GM04503 (cell line): ENCODE measurements at places on chromosomes 1 and 21.

GRCh38 chr1:172717722-172718465, 59.0 kb downstream of the FASLG start:
- DNase-seq, result peak; percentile 39

DNA sequence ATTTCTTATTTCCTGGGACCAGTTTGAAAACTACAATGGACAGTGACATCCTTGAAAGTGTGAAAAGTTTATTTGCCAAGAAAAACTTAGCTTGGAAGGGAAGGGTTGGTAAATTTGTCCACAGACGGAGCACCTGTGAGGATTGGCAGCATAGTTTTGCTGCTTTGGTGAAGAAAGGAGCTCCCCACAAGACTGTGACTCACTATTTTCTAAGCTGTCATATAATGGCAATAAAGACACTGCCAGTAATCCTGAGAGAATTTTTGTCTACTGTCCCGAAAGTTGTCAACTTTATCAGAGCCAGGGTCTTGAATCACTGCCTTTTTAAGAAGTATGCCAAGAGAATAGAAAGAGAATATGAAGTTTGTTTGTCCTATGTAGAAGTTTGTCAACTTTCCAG, 230.8 kb downstream of the NEGR1 start:
- no peak for DNase-seq

GRCh38 chr1:14915356-14916054, 238.0 kb upstream of the TMEM51 start:
- no peak for DNase-seq

DNA sequence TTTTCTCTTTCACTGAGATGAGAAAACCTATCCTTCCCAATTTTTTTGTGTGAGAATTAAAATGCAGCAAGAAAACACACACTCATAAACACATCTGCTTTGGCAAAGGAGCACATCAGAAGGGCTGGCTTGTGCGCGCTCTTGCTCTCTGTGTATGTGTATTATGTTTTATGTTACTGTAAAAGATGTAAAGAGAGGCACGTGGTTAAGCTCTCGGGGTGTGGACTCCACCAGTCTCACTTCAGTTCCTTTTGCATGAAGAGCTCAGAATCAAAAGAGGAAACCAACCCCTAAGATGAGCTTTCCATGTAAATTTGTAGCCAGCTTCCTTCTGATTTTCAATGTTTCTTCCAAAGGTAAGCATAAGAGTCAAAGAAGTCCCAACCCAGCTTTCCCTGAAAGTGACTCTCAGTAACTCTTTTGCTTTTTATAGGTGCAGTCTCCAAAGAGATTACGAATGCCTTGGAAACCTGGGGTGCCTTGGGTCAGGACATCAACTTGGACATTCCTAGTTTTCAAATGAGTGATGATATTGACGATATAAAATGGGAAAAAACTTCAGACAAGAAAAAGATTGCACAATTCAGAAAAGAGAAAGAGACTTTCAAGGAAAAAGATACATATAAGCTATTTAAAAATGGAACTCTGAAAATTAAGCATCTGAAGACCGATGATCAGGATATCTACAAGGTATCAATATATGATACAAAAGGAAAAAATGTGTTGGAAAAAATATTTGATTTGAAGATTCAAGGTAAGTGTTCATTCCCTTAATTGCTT, at the start of gene CD2:
Gene CD2 (plus strand): TSS at position 233 of the 780 bp plus-strand sequence. CDS start 63 bp downstream, at position 296.
- DNase-seq, result no peak

GRCh38 chr1:77361621-77362020, 79.8 kb downstream of the AK5 start:
- no peak for DNase-seq

- no peak for DNase-seq
Observed at GRCh38 chr1:25610822-25611630, 5.6 kb upstream of the MAN1C1 start.

- DNase-seq, result no peak
Observed at GRCh38 chr1:208071435-208072031, 160.6 kb upstream of the CD34 start.

DNA sequence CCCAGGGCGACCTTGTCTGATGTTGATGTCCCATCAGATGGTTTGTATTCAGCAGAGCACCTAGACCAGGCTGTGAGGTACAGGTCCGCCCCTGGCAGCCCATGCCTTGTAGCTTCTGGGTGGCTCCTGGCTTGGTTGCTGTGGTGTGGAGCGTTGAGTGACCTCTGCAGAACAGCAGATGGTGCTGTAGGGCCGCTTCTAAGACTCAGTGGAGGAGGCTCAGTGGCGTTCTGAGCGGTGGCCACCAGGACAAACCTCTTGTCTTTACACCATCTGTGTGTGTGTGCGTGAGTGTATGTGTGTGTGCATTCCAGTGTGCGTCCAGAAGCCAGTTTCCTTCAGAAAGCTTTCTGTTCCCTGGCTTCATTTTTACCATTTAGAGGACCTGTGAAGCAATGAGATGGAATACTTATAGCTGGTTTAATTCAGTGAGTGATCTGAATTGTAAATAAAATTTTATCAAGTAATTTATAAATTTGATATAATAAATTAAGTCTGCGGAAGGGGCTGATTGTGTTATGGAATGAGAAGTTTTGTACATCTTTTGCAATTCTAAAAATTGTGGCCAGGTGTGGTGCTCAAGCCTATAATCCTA, 66.1 kb downstream of the ADARB1 start:
- peak; percentile 61 for DNase-seq

GRCh38 chr1:86151427-86151826, 5.1 kb downstream of the COL24A1 start:
- DNase-seq, result peak; percentile 24

DNA sequence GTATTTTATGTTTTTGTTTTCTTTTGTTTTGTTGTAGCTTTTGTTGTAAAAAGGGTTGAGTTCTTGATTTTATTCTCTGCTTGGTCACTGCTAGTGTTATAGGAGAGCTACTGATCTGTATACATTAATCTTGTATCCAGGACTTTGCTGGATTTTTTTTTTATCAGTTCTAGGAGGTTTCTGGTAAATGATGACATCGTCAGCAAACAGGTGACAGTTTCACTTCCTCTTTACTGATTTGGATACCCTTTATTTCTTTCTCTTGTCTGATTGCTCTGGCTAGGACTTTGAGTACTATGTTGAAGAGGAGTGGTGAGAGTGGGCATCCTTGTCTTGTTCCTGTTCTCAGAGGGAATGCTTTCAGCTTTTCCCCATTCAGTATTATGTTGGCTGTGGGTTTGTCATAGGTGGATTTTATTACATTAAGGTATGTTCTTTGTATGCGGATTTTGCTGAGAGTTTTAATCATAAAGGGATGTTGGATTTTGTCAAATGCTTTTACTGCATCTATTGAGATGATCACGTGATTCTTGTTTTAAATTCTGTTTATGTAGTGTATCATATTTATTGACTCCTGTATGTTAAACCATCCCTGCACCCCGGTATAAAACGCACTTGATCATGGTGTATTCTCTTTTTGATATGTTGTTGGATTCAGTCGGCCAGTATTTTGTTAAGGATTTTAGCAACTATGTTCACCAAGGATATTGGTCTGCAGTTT, 905.7 kb downstream of the LTN1 start:
- no peak for DNase-seq

GRCh38 chr1:21550097-21550496, 40.9 kb downstream of the ALPL start:
- no peak for DNase-seq

GRCh38 chr1:226656201-226656600, 82.9 kb downstream of the ITPKB start:
- DNase-seq, result no peak

GRCh38 chr1:43382027-43382779, 7.4 kb downstream of the MED8 start:
- DNase-seq, result no peak

GRCh38 chr1:203888807-203889251, 27.4 kb downstream of the SNRPE start:
- no peak for DNase-seq

DNA sequence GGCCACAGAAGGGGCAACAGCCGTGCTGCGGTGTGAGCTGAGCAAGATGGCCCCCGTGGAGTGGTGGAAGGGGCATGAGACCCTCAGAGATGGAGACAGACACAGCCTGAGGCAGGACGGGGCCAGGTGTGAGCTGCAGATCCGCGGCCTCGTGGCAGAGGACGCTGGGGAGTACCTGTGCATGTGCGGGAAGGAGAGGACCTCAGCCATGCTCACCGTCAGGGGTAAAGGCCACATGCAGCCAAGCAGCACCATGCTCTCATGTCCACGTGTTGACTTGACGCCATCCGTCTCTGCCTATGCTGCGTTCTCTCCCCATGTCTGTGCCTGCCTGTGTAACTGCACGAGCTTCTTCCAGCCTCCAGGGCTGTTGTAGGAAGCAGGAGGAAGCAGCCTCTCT, 85.5 kb downstream of the OBSCN start:
- no peak for DNase-seq

- DNase-seq, result no peak
Observed at GRCh38 chr1:192543445-192543844, 32.1 kb upstream of the RGS1 start.

DNA sequence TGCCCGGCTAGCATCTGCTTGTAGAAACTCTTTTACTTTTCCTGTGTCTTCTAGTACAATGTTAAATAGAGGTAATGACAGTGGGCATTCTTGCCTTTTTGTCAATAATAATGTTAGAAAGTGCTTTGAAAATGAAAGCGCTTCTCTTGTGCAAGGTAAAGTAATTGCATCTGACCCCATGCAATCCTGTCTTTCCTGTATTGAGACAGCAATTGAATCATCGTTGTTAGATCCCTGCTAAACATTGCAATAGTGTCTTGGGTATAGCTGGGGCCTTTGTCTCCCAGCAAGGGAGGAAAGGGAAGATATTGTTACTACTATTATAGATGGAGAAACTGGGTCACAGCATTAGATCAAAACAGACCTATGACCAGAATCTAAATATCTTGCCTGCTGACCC, 80.9 kb downstream of the TLR5 start:
- no peak for DNase-seq

DNA sequence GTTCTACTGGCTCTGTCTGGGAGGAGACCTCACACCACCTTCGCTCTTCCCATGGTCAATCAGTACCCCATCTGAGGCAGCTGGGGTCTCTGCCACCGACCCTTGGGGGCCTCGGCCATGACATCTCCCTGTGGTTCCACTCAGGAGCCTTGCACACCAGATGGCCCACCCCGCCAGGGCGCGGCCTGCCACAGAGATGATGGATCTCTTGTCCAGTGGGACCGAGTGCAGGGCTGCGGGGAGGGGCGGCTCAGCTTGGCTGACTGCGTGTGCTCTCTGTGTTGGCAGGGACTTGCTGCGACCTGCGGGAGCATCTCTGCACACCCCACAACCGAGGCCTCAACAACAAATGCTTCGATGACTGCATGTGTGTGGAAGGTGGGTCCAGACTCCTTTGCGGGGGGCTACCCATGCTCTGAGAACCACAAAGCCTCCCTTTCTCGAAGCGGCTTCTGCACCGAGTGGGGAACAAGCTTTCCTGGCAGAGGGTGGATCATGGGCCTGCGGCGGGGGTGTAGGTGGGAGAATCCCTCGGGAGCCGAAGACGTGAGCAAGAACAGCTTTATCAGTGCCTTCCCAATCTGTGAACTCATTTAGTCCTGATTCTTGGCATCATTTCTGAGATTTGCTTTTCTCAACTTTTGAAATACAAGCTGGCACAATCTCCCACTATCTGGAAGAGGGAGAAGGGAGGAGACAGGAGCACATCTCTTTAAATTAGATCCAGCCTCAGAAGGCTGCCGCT, 20.9 kb upstream of the AGTRAP start:
- no peak for DNase-seq

DNA sequence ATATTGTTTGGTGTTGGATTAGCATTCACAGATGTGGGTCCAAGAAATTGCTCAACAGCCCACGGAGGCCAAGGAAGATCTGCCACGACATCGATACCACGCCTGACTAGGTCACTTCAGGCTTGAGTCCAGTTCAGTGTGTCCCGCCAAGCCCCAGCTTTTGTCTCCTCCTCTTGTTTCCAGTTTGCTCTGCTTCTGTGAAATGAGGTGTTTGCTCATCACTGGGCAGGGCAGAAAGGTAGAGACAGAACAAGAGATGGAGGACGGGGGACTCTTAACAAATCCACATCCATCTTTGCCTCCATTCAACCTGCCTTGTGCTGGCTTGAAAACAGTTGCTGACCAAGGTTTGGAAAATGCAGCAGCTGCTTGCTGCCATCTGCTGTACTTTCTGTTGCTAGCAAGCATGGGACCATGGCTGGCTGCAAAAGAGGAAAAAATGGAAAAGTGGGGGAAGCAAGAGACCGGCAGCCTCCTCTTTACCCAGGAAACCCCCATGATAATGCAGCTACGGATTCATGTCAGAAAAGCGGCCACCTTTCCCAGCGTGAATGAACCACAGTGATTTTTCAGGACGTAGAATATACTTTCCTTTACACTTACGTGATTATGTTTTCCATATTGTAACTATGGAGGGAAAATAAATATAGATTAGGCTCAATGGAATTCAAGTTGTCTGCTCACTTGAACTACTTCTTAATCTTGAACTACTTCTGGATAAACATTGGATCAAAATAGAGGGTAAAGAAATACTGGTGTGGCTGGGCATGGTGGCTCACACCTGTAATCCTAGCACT, 80.2 kb upstream of the GREM2 start:
- DNase-seq, result no peak

DNA sequence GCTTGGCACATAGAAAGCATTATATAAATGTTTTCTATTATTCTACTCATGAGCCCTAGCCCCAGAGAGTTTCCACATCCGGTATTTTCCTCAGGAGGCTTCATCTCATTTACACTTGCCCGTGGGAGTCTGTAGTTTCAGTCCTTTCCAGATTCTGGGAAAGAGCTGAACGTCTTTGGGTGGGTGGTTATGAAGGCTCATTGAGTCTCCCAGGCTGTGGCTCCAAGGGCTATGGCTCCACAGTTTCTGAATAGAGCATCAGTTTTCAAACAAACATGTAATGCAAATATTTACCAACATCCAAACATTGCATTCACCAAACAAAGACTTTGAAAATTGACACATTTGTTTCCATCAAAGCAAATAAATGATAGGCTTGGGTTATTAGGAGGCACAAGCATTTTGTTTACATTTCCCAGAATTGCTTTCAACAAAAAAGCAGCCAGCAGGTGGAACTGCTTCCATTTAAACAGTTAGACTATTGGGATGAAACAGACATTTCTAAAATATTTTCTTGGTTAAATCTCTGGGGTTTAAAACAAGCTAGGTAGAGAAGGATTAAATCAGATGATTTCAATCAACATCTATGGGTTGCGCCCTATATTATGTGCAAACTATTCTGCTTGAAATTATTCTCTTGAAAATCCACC, 1.3 kb upstream of the LEMD1 start:
- DNase-seq, result no peak

- DNase-seq, result no peak
Observed at GRCh38 chr21:34939673-34940331, 109.3 kb downstream of the RUNX1 start.

DNA sequence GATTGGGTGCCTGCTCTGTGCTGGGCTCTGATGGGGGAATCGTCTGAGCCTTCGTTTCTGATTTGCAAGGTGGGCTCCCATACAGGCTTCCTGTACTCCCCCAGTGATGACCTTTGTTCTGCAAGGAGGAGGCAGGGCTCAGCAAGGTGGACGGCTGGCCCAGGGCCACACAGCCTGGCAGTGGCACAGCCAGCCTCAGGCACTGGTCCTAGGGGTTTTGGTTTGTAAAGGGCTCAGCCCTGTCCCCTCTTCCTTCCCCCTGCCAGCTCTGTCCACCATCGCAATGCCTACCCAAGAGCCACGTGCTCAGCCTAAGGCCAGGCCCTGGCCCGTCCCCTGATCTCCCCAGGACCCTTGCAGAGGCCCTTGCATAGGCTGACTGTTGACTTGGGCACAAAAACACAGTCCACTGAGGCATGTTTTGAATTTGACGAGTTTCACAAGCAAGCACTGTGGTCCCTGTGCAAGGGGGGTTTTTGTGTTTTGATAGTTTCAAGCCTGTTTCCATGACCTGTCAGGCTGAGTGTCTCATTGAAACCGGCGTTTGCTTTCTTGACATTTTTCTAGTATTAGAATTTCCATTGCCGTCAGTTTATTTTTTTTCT, 39.5 kb upstream of the TNFRSF1B start:
- DNase-seq, result no peak
